ENCODE measurements at places on chromosomes 7 and 10. TPM values are rescaled to one million over a fixed set of nuclear protein-coding genes. Genes with fewer than 3 reads are reported as not detected.

Gene UPK3B
- 4.3 TPM for total RNA-seq

Gene IKZF1
- 14.9 TPM for total RNA-seq

Gene PDZD7
- total RNA-seq: not detected

Gene PTER
- 19.6 TPM for total RNA-seq

Gene XRCC2
- total RNA-seq: 2.5 TPM

Gene ANTXRL
- not detected for total RNA-seq

Gene OGDHL
- 1.9 TPM for total RNA-seq

Gene MPP7
- total RNA-seq: 32.7 TPM

Gene C10orf67
- not detected for total RNA-seq

Gene FAM25A
- total RNA-seq: not detected

Gene TMEM139
- total RNA-seq: 46.6 TPM

Gene KIAA1217
- total RNA-seq: 94.5 TPM

Gene TLL2
- total RNA-seq: 0.70 TPM

Gene GBX1
- total RNA-seq: not detected

Gene TAC1
- total RNA-seq: 1.3 TPM

Gene RAB19
- total RNA-seq: 22.0 TPM

Gene AKR1C8
- total RNA-seq: not detected

Gene C10orf105
- total RNA-seq: not detected

Gene ATP5MK
- 516 TPM for total RNA-seq

Gene PLCE1
- total RNA-seq: 68.9 TPM

Gene EPO
- not detected for total RNA-seq

Gene ZNF467
- 2.4 TPM for total RNA-seq

Gene GFRA1
- total RNA-seq: 32.2 TPM

Gene SMKR1
- not detected for total RNA-seq

Gene CDH23
- 1.8 TPM for total RNA-seq

Gene PSPH
- 11.4 TPM for total RNA-seq

Gene UPK3BL2
- total RNA-seq: 23.9 TPM

Gene ADAMTS14
- 2.1 TPM for total RNA-seq

Gene PDK4
- total RNA-seq: 224 TPM

Gene SLC29A4
- 5.5 TPM for total RNA-seq
